ENCODE measurements at places on chromosomes 3 and 15.

GRCh38 chr3:162224746-162225145 lies 728.1 kb downstream of the OTOL1 start:
- no peak for DNase-seq

- peak; percentile 23 for DNase-seq
Observed at GRCh38 chr15:63553388-63553791, 43.8 kb upstream of the FBXL22 start.

GRCh38 chr3:182810574-182811268 lies 17.4 kb downstream of the ATP11B start:
- no peak for DNase-seq

- DNase-seq: no peak
Observed at GRCh38 chr15:31392761-31393401, 66.2 kb downstream of the KLF13 start.

DNA sequence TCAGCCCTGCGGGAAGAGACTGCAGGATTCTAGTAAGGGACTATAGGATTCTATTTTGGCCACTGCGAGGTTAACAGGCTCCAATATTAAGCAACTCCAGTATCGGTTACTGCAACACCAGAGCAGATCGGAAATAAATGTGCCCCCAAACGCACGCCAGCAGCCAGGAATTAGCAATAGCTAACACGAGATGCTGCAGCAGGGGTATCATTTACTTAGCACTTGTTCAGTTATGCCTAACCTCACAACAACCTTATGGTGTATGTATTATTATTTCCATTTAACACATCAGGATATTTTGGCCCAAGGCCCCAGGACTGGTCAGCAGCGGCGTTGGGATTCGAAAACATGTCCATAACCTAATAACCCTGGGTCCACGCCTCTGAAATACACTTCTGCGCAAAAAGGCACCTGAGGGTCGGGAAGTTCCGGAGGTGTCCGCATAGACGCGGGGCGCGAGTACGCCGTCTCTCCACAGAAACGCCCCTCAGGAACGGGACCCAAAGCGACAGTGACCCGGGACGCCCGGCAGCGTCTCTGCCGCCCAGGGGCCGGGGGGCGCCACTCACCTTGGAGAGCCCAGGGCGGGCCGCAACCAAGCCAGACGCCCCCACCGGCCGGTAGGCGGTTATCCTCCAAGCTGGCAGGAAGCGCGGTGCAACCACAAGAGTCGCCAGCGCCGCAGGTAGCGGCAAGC lies 681 bp downstream of the PIK3CB start:
- peak; percentile 69 for DNase-seq

DNA sequence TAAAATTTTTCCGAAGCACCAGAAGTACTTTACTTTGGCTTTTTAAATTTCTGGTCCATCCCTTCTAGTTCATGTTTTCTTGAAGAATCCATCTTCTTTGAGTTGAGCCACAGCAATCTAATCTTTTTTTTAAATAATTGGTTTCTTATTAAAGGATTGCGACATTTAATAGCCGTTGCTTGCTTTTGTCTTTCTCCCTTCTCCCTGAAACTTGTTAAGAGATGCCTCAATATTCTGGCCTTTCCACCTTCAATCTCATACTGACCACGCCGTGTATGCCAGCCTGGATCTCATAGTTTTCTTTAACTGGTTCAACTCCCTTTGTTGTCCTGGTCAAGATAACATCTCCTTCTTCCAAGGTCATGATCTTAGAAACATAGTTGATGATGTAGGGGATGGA lies 18.4 kb upstream of the RPLP1 start:
- DNase-seq: no peak

DNA sequence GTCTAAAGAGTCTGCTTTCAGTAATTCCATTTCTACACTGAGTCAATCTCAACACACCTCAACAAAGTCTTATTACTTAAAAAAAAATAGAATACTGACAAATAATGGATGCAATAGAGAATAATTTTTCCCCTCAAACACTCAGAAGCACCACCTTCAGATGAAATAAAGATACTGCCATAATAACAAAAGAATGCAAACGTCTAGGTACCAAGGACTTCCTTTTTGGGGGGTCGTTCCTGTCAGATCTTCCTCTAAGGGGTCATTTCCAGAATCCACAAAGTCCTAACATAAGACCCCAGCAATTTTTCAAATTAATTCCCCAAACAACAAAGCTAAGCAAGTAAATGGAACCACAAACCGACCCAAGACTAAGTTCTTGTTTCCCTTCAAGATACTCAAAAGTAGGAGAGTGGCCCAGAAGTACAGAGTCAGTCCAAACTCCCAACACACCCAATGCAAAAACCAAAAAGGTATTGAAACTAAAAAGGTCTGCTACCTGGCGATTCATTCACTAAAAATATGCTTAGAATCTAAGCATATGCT lies 1.3 kb downstream of the RYK start:
- no peak for DNase-seq

GRCh38 chr3:188904670-188905069 lies 267.1 kb upstream of the TPRG1 start:
- DNase-seq: no peak

GRCh38 chr3:102374863-102375634 lies 59.8 kb upstream of the ZPLD1 start:
- no peak for DNase-seq

GRCh38 chr3:194877291-194878119 lies 191.8 kb downstream of the FAM43A start:
- no peak for DNase-seq
